CD4-positive, alpha-beta memory T cell (primary cell): ENCODE measurements at places on chromosomes 4 and X. TPM values are rescaled to one million over a fixed set of nuclear protein-coding genes. Genes with fewer than 3 reads are reported as not detected.

GRCh38 chr4:29540439-29541102 lies 1179.6 kb upstream of the PCDH7 start:
- DNase-seq: no peak
- H3K36me3 ChIP-seq: no peaks in the 10 kb centered on the region
- H3K27me3 ChIP-seq: no peaks in the 10 kb centered on the region
- no peak overlapping the region for H3K27ac ChIP-seq
- H3K4me3 ChIP-seq: no peak overlapping the region

DNA sequence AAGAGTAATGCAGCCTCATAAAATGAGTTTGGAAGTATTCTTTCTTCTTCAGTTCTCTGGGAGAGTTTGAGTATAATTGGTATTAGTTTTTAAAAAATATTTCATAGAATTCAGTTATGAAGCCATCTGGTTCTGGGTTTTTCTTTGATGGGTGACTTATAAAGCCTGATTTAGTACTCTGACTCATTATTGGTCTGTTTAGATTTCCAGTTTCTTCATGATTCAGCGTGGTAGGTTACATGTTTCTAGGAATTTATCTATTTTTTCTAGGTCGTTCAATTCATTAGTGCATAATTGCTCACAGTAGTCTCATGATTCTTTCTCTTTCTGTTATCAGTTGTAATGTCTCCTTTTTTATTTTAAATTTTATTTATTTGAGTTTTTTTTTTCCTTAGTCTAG lies 111.2 kb downstream of the CEP44 start:
- no peak overlapping the region for H3K27ac ChIP-seq
- no peaks in the 10 kb centered on the region for H3K36me3 ChIP-seq
- DNase-seq: no peak
- no peaks in the 10 kb centered on the region for H3K4me1 ChIP-seq
- H3K4me3 ChIP-seq: no peak overlapping the region

- H3K36me3 ChIP-seq: no peaks in the 10 kb centered on the region
- no peak for DNase-seq
- H3K27ac ChIP-seq: no peak overlapping the region
- H3K4me1 ChIP-seq: no peaks in the 10 kb centered on the region
- no peak overlapping the region for H3K4me3 ChIP-seq
These were observed 1441.6 kb upstream of the PCDH7 start for GRCh38 chr4:29278585-29278984.

Gene PAGE1
- total RNA-seq: not detected

Gene IL9R
- total RNA-seq: 22.9 TPM
